ENCODE measurements at places on chromosomes 2 and 18.

DNA sequence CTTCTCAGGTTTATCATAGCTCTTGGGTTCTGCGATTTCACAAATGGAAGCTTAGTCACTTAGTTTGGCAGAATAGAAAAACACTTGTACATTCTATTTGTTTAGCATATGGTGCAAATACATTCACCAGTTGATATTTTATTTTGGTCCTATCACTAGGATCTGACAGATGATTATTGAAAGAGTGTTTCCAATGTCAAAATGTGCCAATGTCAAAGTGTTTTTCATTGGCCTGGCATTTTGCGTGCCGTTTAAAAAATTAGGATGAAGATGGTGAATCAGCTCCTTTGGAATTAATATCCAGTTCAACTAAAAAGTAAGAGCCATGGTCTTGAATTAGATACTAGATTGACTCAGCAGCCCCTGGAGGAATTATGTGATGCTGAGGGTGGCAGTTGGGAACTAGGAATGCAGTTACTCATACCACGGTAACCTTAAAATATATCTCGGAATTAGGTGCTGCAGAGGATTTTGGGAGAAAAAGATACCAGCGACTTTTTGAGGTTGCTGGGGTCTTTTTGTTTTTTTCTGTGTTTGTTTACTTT lies 87.0 kb downstream of the SPHKAP start:
- DNase-seq = no peak

DNA sequence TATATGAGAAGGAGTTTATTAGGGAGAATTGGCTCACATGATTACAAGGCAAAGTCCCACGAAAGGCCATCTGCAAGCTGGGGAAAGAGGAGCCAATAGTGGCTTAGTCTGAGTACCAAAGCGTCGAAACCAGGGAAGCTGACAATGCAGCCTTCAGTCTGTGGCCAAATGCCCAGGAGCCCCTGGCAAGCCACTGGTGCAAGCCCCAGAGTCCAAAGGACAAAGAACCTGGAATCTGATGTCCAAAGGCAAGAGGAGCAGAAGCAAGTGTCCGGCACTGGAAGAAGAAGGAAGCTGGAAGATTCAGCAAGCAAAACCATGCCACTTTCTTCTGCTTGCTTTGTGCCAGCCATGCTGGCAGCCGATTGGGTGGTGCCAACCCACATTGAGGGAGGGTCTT lies 74.3 kb upstream of the NPAS2 start:
- DNase-seq = no peak

- DNase-seq = no peak
Measured at GRCh38 chr2:236888794-236889780, 196.6 kb upstream of the COPS8 start.

DNA sequence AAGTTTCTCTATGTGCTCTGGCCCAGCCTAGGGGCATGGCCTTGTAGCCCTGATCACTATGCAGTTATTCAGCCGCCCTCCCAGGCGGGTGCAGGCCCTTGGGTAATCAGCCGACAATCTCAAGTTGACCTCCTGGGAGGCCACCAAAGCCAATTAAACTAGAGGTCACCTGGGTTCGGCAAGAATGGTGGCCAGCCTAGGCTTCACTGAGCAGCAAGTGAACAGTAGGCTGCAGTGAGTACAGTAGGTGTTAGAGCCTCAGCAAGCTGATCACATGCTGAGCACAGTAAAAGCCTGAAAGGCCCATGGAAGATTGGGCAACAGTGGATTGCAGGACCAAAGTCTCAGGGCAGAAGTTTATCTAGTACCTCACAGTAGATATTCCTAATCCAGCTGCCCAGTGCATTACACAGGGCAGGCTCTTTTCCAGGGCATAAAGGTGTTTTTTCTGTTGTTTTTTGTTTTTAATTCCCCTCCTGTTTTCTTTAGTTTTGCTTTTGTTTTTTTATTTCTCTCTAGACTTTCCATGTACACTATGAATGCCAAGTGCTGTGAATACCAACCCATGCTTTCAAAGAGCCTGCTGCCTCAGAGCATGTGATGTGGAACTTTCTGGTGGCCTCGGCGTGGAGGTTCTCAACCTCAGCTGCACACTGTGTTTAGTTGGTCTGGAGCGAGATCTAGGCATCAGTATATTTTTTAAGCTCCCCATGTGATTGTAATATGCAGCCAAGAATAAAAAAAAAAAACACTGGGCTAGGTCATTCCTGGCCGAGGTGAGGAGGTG lies 55.9 kb upstream of the ATL2 start:
- no peak for DNase-seq

DNA sequence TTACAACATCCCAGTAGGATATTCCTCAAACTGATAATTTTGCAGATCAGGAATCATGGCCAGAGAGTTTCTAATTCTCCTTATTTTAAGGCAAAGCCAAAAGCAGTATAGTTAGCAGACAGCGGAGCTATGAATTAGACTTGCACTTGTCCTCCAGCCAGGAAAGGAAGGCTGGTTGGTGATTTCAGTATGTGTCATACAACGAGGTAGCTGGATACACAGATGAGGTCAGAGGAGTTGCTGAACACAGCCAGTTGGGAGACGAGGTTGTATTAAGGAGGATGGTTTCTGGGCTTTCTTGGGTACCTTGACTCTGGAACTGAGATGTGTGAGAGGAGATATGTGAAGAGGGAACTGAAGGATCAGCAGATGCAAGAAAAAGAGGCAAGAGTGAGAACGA lies 185.2 kb downstream of the SOX11 start:
- DNase-seq = no peak

- no peak for DNase-seq
Measured at GRCh38 chr2:241499146-241499965, 9.0 kb downstream of the STK25 start.

- no peak for DNase-seq
Measured at GRCh38 chr18:78376046-78376445, 603.6 kb upstream of the SALL3 start.

- DNase-seq = no peak
Measured at GRCh38 chr2:122422384-122422991, 667.0 kb downstream of the TSN start.

DNA sequence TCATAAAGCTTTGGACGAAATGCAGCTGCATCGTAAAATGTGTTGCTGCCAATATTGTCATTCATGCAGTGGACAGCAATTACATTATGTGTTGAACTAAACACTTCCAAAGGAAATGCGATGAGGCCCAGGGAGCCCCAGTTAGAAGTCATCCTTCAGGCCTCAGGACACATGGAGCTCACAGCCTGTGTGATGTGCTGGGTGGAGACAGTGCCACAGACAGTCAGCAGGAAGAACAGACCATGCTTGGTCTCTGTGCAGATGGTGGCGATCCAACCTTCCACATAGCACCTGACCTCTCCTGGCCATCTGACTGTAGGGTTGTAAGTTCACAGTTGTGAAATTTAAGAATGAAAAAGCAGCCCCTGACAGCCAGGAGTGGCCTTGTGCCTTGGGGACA lies 118.3 kb upstream of the ALKAL2 start:
- DNase-seq = no peak

GRCh38 chr18:23890589-23890988 lies 124.0 kb upstream of the TTC39C start:
- DNase-seq = no peak

DNA sequence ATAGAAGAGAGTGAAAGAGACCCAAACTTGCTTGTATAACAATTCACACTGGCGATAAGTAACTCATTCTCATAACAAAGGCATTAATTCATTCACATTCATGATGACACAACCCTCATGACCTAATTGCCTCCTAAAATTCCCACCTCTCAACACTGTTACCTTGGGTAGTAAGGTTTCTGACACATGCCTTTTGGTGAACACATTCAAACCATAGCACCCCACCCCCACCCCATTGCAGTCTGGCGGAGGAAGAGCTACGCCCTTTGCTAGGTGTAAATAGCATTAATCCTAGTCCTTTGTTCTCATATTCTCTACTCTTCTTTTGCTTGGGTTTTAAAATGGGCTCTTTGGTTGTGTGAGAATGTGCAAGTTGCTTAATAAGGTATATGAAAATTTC lies 361.5 kb downstream of the DSEL start:
- DNase-seq = no peak

DNA sequence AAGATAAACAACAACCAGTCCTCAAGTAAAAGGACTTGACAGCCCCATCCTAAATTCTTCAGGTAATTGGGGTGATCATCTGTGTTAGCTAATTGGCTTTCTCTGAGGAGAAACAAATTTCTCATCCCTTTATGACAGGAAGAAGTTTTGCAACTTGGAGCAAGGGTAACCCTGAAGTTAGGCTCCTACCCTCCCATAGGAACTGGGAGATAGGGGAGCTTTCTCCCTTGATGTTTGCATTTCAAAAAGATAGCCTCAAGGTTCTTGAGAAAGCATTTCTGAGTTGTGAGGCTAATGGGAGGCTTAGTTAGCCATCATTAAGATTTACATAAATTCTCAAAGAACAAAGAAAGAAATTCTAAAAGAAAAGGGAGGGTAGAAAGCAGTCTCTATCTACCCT lies 95.4 kb downstream of the MAP2 start:
- no peak for DNase-seq

GRCh38 chr2:215668378-215668775 lies 232.5 kb upstream of the FN1 start:
- no peak for DNase-seq

DNA sequence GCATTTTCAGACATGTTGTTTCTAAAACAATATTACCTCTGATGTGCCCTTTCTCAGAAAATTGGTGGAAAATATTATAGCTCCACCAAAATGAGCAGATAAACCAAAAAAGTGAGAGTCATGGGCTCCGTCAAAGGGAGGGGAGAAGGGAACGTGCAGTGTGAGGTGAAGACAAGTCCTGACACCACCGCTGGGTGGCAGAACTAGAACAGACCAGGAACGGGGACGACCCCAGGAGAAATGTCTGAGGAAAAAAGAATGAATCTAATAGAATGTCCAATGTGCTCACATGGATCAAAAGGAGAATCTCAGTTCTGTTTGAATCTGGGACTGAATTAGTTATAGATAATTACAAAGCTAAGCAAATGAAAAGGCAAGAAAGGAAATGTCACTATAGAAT lies 22.6 kb upstream of the BCL2 start:
- peak; percentile 12 for DNase-seq
